ENCODE measurements at places on chromosomes 4 and X.

- no peak for DNase-seq
Measured at GRCh38 chrX:63702556-63702955, 82.5 kb downstream of the ARHGEF9 start.

DNA sequence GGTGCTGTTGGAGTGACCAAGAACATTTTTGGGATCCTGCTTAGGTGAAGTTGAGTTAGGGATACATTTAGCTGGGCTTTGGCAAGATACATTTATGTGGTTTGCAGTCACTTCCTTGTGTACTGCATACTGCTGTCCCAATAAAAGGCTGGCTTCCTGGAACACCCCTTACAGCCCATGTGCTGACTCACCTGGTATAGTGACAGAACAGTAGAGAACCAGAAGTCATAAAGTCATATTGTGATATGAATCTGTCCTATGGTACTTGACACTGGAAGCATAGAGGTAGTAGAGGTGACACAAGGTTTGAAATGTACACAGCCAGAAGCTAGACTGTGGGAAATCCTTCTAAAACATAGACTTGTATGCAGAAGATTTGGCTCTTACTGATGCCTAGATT, 55.3 kb upstream of the SLC25A43 start:
- DNase-seq, result no peak

DNA sequence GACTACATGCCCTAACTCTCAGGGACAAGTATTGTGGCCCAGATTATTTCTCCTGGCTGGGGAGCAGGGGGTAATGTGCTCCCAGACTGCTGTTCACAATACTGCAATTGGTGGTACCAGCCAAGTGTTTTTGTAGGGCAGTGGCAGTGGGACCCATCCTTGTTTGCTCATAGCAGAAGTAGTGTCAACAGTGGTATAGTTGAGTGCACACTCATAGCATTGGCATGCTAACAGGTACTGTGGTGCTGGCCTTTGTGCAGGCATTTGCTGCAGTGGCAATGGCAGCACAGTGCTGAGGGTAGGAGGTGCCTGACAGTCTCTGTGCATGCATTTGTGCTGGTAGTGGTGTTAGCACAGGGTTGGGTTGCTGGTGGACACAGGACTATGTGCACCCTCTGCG, 995.0 kb downstream of the SH3BGRL start:
- DNase-seq, result no peak

GRCh38 chrX:53317365-53318069, 36.1 kb upstream of the IQSEC2 start:
- no peak for DNase-seq

- DNase-seq, result no peak
Measured at GRCh38 chrX:53377464-53377863, 45.0 kb downstream of the SMC1A start.

DNA sequence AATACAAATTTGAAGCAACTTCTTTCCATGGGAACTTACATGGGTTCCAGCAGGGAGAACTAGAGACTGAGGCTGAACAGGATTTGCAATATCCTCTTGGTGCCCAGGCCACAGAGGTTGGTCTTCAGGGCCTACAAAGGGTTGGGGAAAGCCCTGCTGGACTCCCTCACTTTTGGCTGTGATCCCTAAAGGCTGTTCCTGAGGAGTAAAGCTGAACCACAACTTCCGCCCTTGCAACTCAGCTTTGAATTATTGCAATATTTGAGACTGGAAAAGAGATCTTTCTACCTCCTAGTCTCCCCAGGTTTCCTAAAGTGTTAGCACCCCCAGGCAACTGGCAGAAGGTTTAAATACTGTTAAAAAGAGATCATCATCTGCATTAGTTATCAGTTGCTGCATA, 26.9 kb downstream of the DCHS2 start:
- no peak for DNase-seq
